EH (cell line): ENCODE measurements at places on chromosomes 3 and 15.

DNA sequence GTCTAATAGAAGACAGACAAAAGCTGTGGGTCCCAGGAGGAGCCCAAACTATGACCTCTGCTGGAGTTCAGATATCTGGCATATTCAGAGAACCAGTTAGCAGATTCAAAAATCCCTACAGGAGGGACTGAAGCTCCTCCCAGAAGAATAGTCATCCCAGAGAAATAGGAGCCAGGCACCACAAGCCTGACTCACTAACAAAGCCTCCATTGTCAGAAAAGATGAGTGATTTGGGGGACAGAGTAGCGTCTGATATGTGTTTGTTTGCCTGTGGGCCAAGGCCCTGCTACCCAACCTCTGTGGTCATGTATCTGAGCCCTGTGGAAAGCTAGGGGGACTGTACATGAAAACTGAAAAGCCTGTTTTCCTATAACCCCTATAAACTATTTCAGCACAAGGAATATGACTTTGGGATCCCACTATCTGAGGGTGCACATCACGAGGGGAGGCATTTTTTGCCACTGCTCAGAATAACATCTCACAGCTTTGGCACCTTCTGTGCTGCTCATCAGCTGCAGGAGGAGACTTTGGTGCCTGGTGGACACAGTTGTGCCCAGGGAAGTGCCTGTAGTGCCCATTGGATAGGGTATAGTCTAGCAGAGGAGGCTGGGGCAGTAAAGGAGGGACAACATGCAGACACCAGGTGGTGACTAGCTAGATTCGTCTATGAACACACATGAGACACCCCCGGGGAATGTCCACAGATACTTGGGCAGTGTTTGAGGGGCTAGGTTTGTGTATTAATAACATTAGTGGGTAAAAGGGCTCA lies 9.7 kb upstream of the LARP6 start:
- peak; percentile 88 for DNase-seq

- DNase-seq: peak; percentile 73
Measured at GRCh38 chr3:47985381-47985780, 30.8 kb downstream of the MAP4 start.

DNA sequence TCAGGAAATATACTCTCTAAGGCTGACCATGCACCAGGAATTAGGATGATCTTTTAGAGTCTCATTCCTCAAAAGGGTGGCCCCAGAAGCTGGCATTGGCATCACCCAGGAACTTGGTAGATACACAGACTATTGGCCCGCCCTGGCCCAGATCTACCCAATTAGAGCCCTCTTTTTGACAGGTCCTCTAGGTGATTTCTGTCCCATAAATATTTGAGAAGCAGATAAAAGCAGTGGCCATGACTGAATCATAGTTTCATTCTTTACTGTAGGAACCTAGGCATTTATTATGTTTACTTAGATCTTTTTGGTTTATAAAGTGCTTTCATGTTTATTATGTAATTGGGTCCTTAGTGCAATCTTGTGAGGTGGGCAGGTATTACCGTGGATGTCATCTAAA lies 7.6 kb downstream of the TLNRD1 start:
- no peak for DNase-seq

GRCh38 chr15:76153241-76154197 lies 93.7 kb downstream of the TMEM266 start:
- DNase-seq: no peak

GRCh38 chr3:45772341-45773035 lies 23.8 kb downstream of the SLC6A20 start:
- DNase-seq: no peak

- DNase-seq: peak; percentile 44
Measured at GRCh38 chr15:89399238-89400115, 64.9 kb upstream of the POLG start.

- no peak for DNase-seq
Measured at GRCh38 chr3:58074116-58074715, 66.0 kb downstream of the FLNB start.

- DNase-seq: peak; percentile 39
Measured at GRCh38 chr15:75785771-75786574, 57.3 kb upstream of the UBE2Q2 start.

- DNase-seq: peak; percentile 62
Measured at GRCh38 chr15:68383161-68384074, 48.5 kb downstream of the ITGA11 start.

DNA sequence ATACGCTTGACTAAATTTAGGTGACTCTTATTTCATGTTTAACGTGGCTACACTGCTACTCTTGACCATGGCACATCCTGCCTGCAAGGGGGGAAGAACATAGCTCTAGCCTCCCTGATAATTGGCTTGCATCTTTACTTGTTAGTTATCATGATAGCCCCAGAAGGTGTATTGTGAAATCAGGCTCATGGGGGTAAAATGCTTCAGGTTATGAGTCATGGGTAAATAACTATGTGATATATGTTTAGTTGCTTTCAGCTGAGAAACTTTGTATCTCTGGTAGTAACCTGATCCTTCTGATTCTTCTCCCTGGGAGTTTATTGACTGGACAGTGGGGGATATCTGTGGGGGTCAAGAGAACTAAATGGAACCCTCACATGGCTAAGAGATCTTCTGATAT lies 660.8 kb upstream of the UBE2E2 start:
- DNase-seq: no peak

- DNase-seq: peak; percentile 65
Measured at GRCh38 chr3:152350139-152350538, 81.4 kb downstream of the MBNL1 start.

- peak; percentile 46 for DNase-seq
Measured at GRCh38 chr15:97759363-97759762, 201.1 kb upstream of the ARRDC4 start.

DNA sequence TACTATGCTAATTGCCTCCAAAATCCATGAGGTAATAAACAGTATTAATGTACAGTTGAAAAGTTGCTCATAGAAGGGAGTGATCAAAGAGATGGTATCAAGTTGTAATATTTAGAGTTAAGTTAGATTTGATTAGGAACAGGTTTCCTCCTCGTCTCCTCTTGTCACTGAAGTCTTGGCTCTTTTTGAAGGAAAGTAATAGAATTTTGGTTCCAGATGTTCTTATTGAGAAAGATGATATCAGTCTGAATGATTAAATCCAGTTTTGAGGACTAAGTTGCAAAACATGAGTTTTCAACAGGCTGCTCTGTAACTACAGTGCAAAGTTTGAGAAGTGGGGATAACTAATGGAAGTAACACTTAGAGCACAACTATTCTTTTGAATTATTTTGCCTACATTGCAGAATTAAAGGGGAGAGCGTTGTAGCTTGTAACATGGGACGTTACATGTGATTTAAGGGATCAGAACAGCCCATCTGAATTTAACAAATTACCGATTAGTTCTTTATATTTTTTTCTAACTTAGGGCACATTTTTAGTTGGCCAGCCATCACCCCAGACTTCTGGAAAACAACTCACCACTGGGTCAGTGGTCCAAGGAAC lies 48.3 kb downstream of the MAP6D1 start:
- DNase-seq: no peak

- no peak for DNase-seq
Measured at GRCh38 chr15:66909381-66909890, 156.0 kb upstream of the SMAD3 start.

DNA sequence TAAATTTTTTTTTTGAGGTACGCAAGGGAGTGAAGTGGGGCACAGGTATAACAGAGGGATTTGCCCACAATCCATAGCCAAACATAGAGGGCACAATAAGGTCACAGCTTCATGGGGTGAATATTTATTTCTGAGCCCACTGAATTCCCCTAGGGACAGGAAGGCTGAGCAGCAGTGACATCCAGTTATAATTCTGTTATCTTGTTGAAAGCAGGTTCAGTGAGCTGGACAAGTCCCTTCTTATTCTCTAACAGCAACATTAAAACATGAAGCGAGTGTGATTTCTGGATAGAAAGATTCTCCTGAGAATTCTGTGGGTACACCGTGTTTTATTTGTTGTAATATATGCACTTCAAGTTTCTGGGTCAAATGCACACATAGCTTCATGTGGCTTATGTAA lies 538.2 kb downstream of the NAALADL2 start:
- DNase-seq: no peak

DNA sequence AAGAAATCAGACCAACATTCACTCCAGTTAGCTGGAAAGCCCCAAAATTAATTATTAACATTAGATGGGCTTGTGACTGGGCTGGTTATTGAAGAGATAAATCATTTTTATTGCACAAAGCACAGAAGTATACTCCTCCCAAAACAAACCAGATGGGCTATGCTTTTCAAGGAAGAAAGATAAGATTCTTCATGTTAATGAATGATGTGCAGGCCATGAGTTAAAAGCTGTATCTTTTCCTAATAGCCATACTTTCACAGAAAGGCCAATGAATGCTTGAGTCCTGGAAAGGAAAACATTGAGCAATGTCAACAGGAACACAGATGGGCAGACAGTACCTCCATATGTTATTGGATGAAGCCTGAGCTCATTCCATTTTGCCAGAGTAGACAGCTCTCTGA lies 55.4 kb downstream of the OCA2 start:
- DNase-seq: no peak

GRCh38 chr15:34331809-34332208 lies 5.8 kb downstream of the SLC12A6 start:
- no peak for DNase-seq

- peak; percentile 84 for DNase-seq
Measured at GRCh38 chr15:64749167-64749566, 26.2 kb downstream of the RBPMS2 start.
